Glutamatergic neuron (in vitro differentiated cells): ENCODE measurements at places on chromosomes 2 and 18. TPM values are rescaled to one million over a fixed set of nuclear protein-coding genes. Genes with fewer than 3 reads are reported as not detected.

Gene SERPINB12
- total RNA-seq: not detected

Gene NT5DC4
- not detected for total RNA-seq

Gene PLCL1
- total RNA-seq: 28.8 TPM

Gene ARHGAP25
- total RNA-seq: 1.4 TPM

Gene CYS1
- total RNA-seq: not detected

Gene TMEM169
- total RNA-seq: 166 TPM
